ENCODE measurements at places on chromosomes 3 and 15.

- no peak for DNase-seq
Measured at GRCh38 chr15:91970142-91970541, 116.6 kb downstream of the SLCO3A1 start.

- DNase-seq, result no peak
Measured at GRCh38 chr3:13845806-13846205, 34.1 kb downstream of the WNT7A start.

GRCh38 chr15:83561661-83562060, 92.3 kb upstream of the ADAMTSL3 start:
- DNase-seq, result no peak

DNA sequence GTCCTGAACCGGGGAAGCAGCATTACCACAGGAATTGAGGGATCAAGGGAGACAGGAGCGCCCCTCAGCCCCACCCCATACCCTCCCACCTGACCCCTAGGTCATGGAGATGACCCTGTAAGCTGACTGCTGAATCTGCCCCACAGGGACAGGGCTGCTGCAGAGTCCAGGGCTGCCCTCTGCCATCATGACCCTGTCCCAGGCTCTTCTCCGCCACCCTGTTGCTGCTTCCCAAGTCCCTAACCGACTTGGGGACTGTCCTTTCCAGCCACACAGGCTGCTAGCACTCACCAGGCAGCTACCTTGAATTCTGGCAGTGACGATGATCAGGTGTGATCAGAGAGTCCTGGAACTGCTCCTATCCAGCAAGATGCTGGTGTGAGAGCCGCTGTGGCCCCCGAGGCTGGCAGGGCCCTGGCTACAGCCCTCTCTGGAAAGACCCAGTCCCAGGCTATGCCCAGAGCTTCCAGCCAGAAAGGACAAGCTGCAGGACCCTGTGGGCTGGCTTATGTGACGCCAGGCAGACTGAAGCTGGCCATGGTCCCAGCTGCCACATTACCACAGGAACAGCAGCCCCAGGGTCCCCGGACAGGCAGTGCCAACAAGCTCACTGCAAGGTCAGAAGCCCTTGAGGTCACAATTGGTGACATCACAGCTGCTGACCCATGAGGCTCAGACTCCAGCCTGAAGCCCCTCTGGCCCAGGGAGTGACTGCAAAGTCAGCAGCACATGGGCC, at the start of gene C3orf22:
C3orf22 (minus strand) TSS at position 597 of the 736 bp plus-strand sequence. CDS start 5,542 bp downstream, outside the sequence.
- no peak for DNase-seq

GRCh38 chr3:126483321-126483761, 7.7 kb upstream of the ZXDC start:
- no peak for DNase-seq

GRCh38 chr15:57033715-57034439, 115.4 kb downstream of the TCF12 start:
- DNase-seq, result no peak

GRCh38 chr3:11915621-11916424, 69.1 kb upstream of the TAMM41 start:
- no peak for DNase-seq

DNA sequence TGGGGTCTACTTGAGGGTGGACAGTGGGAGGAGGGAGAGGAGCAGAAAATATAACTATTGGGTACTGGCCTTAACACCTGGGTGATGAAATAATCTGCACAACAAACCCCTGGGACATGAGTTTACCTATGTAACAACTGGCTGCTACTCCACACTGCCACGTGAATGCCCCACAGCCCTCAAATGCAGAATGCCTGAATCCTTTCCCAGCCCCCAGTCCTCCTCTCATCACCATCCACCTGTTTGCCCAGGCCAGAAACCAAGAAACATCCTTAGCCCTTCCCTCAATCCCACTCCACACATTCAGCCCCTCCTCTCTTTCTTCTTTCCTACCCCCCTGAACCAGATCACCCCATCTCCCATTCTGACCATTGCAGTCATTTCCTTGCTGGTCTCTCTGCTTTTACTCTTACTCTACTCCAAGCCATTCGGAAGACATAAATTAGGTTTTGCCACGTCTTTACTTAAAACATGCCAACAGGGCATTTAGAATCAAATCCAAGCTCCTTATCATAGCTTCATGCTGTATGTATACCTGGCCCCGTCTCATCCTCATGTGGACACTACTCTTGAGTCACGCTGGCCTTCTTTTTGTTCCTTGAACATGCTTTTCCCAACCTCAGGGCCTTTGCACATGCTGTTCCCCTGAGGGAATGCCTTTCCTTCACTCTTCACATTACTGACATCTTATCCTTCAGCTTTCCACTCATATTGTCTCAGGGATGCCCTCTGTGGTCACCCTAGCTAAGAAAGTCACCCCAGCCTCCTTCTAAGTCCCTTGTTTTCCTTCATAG, 137.5 kb upstream of the ABHD17C start:
- DNase-seq, result no peak

GRCh38 chr15:39135989-39136388, 444.9 kb upstream of the THBS1 start:
- no peak for DNase-seq

DNA sequence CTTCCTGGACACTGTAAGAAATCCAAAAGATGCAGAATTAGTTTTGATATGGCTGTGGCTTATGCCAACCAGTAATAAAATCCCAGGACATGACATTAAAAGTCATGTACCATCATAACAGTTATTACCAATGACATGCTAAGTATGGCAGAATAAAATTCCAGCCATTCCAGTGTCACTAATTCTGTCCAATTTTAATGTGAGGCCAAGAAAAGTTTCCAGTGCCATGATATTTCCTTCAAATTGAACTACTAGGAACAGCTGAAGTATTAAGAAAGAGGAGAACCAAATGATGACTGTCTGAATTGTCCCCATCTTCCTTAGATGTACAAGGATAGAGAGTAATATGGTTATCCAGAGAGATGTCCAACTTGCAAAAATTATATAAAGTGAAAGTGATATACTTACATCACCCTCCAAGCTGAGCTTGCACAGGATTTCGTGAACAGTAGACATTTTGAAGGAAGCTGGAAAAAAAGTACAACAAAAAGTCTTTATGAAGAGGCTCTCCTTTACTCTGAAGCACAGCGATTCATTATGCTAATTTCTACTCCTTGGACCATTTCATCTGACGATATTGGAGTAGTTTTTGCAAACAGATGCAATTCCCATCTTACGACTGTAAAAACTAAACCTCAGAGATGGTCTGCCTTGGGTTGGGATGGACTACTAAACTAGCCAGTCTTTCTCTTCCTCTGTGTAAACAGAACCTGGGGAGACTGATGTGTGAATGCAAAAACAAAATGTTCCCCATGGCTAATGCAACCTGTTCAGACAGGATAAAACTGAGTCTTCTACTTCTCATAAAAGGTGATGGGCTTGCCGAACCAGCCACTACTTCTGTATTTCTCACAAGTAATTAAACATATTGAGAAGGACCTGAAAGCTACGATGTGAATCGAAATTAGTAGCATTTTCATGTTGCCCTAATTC, 11.9 kb downstream of the ANXA2 start:
- DNase-seq, result no peak
